ENCODE measurements at places on chromosomes 16 and 17.

DNA sequence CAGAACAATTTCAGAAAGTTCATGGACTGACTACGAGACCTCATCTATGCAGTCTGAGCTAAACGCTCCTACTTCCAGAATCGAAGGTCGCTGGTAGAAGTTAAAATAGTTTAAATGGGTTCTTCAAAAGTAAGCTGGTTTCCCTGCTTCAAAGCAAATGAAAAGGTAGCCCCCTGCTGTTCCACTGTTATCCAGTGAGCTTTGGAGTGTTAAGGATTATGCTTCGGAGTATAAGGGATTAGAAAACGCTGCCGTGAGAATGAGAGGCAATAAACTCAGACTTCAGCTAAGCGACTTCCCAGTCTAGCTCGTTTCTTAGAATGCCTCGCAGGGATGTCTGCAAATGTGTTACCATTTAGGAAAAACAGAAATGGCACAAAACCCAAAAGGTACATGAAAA, 12.4 kb downstream of the MLYCD start:
- DNase-seq: no peak

- no peak for DNase-seq
Observed at GRCh38 chr17:66123163-66123562, 68.8 kb downstream of the CEP112 start.

DNA sequence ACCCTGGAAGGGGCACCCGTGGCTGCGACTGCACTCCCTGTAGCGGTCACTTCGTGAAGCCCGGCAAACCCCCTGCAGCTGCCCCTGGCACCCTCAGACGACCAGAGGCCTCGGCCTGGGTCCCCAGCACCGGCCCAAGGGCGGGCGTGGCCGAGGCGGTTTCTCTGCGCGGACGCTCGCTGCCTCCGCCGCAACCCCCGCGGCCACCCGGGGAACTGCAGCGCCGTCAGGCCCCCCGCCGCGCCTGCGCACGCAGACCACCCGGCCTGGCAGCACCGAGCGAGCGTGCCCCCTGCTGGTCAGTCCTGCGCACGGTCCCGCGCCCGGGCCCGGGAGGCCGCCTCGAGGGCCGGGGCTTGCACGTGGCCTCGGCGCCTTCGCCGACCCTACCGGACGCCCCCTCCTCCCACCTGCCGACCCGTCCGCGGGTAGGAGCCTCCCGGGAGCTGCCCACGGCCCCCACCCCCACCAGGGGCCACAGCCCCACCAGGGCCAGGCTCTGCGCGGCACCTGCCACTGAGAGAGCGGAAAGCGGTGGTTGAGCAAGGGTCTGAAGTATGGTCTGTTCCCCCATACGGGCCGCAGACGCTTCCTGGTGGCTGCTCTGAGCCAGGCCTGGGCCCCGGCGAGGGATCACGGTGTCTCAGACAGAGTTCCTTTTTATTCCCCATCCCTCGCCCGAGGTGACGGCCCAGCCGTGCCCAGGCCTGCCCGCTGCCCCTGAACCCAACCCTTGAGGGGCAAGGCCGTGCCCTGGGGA, 11.5 kb upstream of the HS3ST6 start:
- peak; percentile 35 for DNase-seq

DNA sequence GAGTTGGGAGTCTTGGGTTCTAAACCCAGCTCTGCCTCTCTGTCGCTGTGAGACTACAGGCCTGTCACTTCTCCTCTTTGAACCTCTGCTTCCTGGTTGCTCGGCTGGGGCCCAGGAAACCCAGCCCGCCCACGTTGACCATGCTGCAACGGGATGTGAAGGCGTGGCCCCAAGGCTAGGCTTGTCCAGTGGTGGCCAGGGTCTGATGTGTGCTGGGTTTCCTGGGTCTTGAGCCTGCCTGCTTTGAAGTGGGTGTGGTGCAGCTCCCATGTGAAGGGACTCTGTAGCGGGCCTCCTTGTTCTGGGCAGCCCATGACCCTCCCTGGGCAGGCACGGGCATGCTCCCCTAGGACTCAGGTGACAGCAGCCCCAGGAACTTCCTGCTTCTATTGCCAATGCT, 82.3 kb downstream of the SDR42E1 start:
- no peak for DNase-seq

GRCh38 chr16:67235816-67236562, 9.1 kb downstream of the TMEM208 start:
- DNase-seq: no peak

- no peak for DNase-seq
Observed at GRCh38 chr17:3750926-3751325, 27.2 kb downstream of the HASPIN start.

- no peak for DNase-seq
Observed at GRCh38 chr16:69199382-69199781, 12.4 kb downstream of the SNTB2 start.

DNA sequence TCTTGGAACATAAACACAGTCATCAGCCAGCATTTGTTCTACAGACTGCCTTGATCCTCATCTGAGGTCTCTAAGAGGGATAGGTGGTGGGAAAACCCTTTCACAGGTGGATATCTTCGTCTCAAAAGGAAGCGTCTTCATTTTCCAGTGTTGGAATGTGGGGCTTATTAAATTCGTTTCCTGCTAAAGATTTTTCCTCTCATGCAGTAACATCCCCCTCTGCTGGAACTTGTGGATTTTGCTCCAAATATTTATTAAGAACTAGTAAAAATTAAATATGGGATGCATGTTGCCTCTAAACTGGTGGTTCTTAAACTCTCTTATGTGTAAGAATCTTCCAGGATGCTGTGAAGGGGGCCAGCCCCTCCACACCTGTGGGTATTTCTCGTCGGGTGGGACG, 20.1 kb upstream of the MLYCD start:
- DNase-seq: no peak

GRCh38 chr17:19723964-19724363, 7.6 kb upstream of the SLC47A2 start:
- no peak for DNase-seq

GRCh38 chr17:7322520-7323194, 6.5 kb downstream of the NEURL4 start:
- DNase-seq: no peak

GRCh38 chr16:3087243-3088235, 11.6 kb downstream of the ZSCAN10 start:
- no peak for DNase-seq

- DNase-seq: no peak
Observed at GRCh38 chr17:20307326-20307910, 159.9 kb downstream of the LGALS9B start.

DNA sequence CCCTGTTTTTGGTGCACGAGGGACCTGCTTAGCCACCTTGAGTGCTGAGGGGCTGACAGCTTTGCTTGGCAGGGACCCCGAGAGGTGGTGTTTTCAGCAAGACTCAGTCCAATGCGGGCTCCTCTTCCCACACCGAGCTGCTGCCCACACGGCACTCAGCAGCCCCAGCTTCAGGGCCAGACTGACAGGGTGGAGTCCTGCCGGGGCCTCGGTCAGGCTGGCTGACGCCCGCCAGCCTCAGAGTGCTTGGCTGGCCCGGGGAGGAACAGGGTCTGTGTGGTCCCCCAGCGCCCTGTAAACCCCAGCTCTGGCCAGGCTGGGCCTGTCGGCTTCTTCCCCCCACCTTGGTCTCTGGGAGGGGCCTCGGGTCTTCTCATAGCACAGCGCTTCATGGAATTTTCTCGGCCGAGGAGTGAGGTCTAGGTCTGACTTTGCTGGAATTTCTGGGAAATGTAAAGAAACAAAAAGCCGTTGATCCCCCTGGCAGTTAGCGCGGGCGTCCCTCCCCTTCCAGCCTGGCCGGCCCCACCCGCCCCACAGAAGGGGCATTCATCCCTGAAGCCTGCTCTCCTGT, 2.6 kb downstream of the SOX8 start:
- no peak for DNase-seq

DNA sequence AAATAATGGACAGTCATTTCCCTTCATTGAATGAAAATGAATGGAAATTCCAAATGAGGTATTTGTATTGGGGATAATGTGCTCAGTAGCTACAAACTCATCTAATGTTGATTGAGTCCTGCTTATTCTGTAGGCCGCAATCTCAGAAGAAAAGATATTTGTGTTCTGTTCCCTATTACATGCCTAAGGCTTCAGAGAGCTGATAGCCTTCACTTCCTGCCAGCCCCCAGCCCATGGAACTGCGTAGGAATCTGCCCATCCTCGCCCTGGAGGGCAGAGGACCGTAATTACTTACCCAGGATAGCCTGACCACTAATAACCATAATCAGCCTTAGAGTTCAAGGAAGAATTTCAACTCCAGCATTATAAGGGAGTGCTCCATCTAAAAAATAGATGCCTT, 17.9 kb upstream of the SNTB2 start:
- no peak for DNase-seq

DNA sequence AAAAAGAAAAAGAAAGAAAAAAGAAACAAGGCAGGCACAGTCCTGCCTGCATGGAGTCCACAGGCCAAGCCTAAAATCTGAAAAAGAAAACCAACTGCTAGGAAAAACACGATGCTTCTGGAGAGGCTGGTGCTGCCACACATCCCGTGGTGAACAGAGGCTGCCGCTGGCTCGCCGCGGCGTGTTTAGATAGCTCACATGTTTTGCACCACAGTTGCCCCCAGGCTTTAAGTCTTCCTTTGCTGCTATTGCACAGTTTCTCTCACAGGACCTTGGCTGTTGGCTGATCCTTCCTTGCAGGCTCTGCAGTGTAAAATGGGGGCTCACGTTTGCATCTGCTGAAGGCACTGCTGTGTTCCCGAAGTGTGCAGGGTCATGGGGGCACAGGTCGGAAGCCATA, 8.6 kb downstream of the SLC6A4 start:
- DNase-seq: no peak

GRCh38 chr17:50332196-50332595, 13.7 kb upstream of the XYLT2 start:
- DNase-seq: no peak

GRCh38 chr17:30579610-30580315, 102.6 kb downstream of the GOSR1 start:
- DNase-seq: no peak

DNA sequence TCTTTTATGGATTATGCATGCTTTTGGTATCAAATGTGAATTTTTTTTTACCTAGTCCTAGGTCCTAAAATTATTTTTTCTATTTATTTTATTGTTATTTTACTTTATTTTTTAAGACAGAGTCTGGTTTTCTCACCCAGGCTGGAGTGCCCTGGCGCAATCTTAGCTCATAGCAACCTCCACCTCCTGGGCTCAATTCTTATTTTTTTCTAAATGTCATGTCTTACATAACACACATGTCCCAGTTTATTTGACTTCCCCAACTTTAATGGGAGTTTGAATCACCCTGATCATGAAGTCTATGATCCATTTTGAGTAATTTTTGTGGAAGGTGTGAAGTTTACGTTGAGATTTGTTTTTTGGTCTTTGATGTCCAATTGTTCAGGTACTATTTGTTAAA, 3.3 kb upstream of the CCL18 start:
- no peak for DNase-seq

GRCh38 chr17:79677646-79678045, 53.1 kb upstream of the ENPP7 start:
- no peak for DNase-seq

GRCh38 chr17:57286399-57287105, 30.2 kb downstream of the MSI2 start:
- DNase-seq: no peak

DNA sequence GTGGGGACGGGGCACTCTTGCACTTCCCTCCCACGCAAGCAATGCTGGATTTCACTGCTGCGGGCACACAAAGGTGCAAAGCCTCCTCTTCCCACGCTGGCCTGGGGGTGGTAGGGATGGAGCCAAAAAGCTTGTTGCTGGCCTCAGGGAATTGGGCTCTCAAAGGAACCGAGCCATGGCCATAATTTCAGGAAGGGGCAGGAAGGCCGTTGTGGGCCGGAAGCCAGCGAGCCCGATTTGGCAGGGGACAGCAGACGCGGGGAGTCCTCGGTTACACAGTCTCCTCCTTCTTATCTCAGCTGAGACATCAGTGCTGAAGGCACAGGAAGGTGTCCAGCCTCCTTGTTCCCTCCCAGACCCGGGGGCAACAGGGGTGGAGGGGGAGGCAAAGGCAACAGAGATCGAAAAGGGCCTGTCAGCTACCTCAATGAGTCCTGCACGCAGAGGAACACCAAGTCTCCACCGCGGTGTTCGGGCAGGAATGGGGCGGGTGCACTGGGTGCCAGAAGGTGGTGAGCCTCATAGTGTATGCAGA, 59.5 kb downstream of the SLFN11 start:
- DNase-seq: no peak

DNA sequence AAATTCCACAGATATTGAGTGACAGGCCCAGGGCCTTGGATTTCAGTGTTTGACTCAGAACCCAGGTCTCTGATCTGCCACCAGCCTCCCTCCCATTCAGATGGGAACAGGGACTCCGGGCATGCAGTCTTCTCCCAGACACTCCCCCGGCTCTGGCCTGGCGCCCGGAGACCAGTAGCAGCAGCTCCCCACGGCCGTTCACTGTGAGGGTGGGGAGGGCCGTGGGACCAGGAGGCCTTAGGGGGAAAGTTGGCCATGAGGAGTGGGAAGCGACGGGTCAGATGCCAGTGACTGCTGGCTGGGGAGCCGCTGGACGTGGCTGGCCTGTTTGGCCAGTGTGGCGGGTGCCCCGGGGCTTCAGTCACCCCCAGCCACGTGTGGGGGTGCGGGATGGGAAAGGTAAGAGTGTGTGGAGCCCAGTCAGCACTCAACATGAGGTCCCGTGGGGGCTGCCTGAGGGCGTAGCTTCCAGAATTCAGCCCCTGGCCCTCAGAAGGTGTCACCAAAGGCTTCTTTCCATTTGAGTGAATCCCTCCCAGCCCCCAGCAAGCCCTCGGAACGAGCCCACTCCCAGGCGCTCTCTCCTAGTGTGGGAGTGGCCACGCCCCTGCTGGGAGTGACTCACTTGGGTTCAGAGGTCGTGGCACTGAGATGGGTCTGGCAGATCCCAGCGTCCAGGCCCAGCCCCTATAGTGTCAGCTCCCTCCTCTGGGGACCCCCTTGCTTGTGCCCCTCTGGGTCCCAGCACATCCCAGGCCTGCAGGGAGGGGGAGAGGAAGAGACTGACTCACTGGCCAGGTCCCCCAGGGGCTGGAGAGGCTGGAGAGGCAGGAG, 309.4 kb downstream of the SEC14L1 start:
- DNase-seq: no peak

DNA sequence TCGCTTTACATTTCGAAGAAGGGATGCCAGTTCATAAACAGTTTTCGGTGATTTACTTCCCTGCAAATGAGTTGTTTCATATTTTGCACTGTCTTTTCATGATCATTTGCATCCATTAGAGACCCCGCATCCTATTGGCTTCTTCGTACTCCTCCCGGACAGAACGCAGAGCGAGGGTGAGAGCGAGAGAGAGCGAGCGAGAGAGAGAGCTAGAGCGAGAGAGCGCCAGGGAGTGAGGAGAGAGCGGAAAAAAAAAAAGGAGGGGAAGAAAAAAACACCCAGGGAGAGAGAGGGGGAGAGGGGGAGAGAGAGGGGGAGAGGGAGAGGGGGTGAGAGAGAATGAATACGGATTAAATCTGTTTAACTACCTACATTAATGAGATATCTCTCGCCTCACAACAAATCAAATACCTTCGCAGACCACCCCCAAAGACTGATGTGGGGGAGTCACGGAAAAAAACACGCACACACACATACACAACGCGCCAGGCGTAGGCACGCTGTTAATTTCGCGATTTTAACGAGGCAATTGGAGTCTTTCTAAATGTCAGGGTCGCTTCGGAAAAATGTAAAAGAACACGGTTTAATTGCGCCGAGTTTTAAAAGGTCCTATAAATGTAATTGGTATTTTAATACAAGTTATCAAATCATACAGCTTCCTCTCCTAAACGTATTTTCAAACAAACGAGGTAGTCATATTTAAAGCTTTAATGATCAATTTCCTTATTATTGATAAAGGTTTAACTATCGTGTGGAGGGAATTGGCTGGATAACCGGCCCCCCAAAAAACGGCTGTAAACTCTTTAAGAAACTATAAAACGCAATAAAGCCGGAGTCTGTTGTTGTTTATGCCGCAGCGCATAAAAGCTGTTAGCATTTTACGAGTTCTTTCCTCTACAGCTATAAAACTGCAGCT, at the start of gene HOXB8:
HOXB8 (minus strand) TSS at position 246 of the 916 bp plus-strand sequence. CDS start 588 bp downstream, outside the sequence.
- no peak for DNase-seq

All from esophagus squamous epithelium (tissue), 5 donors.